ENCODE measurements at places on chromosomes 2 and 18. TPM values are rescaled to one million over a fixed set of nuclear protein-coding genes. Genes with fewer than 3 reads are reported as not detected.

DNA sequence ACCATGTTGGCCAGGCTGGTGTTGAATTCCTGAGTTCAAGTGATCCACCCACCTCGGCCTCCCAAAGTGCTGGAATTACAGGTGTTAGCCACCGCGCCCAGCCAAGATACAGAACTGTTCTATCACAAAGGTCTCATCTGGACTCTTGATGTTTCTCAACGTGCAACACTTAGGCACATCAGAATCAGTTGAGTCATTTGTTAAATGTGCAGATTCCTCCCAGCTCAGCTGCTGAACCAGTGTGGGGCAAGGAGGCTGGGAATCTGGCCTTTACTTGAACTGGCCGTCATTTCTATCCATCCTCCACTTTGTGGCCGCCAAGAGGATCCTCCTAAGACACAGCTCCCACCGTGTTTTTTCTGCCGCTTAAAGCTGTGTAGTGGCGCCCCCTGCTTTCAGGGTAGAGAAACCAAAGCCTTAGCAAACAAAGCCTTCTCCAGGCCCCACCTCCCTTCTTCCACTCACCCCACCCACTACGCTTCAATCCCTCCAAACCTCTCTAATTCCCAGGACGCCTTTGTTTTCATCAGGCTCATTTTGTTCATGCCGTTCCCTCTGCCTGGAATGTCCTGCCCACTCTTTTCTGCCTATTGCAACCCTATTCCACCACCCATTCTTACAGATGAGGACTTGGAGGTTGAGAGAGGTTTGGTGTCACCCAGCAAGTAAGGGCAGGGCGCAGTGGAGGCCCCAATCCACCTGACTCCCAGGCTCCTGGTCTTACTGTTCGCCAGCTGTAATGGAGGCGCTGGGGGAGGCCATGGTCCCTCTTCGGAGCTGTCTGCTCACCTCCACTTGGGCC lies 776 bp upstream of the SPEG start:
- H3K4me1 ChIP-seq, result no peaks in the 10 kb centered on the region
- DNase-seq, result no peak
- H3K36me3 ChIP-seq, result no peaks in the 10 kb centered on the region

The BARD1 gene
- 47.2 TPM for total RNA-seq

DNA sequence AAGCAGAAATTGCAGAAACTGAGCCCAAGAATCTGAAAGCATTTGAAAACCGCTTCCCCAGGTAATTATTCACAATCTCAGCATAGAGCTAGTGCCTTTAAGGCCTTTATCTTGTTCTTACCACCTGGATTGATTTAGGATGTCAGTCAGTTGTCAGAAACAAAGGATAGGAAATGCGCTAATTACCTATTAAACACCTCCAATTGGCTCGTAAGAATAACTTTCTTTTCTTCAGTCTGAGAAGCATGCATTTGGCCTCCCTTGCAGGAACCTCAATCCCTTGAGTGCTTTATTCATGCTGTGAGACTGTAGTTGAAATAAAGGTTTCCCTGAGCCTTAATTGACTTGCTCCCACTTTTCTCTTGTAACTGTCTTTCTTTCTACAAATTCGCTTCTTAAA lies 400.3 kb upstream of the LRATD1 start:
- no peak overlapping the region for H3K27ac ChIP-seq
- H3K27me3 ChIP-seq, result no peaks in the 10 kb centered on the region
- no peaks in the 10 kb centered on the region for H3K4me1 ChIP-seq
- H3K4me3 ChIP-seq, result no peak overlapping the region
- DNase-seq, result no peak
- H3K36me3 ChIP-seq, result no peaks in the 10 kb centered on the region

The AP1S3 gene
- total RNA-seq, result 9.2 TPM

The CD226 gene
- total RNA-seq, result 56.2 TPM

The TCF7L1 gene
- 0.10 TPM for total RNA-seq

DNA sequence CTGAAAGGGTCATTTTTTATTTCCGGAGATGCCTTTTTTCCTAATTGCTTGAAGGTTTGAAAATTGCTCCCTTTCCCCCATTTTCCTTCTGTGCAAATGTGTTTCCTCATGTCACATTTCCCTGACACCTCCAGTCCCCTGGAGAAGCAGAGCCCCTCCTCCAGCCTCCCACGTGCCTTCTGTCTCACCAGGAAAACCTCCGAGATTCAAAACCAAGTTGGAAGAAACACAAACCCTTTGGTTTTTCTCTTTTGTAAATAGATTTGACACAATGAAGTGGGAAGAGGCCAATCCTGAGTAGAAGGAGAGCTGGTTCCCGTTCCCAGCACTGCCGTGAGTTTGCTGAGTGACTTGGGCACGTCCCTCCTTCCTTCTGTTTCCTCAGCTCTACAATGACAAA lies 125.4 kb upstream of the MYCN start:
- no peaks in the 10 kb centered on the region for H3K4me1 ChIP-seq
- H3K27me3 ChIP-seq, result peaks cover 9% of the 10 kb centered on the region
- no peak for DNase-seq
- no peak overlapping the region for H3K27ac ChIP-seq

- no peaks in the 10 kb centered on the region for H3K27me3 ChIP-seq
- H3K27ac ChIP-seq, result peak overlapping the region; percentile 77
- no peaks in the 10 kb centered on the region for H3K36me3 ChIP-seq
- H3K4me1 ChIP-seq, result peaks cover 64% of the 10 kb centered on the region
Observed at GRCh38 chr2:69798290-69798908, 31.1 kb upstream of the GMCL1 start.

- H3K27ac ChIP-seq, result no peak overlapping the region
- H3K27me3 ChIP-seq, result peaks cover 2% of the 10 kb centered on the region
- H3K36me3 ChIP-seq, result no peaks in the 10 kb centered on the region
- H3K4me3 ChIP-seq, result no peak overlapping the region
- no peaks in the 10 kb centered on the region for H3K4me1 ChIP-seq
Observed at GRCh38 chr2:23118313-23118712, 266.7 kb upstream of the KLHL29 start.

The MRPL53 gene
- 131 TPM for total RNA-seq

GRCh38 chr2:110731064-110731463 lies 1.3 kb upstream of the ACOXL start:
- H3K4me3 ChIP-seq, result no peak overlapping the region
- H3K27ac ChIP-seq, result no peak overlapping the region
- no peaks in the 10 kb centered on the region for H3K4me1 ChIP-seq
- H3K36me3 ChIP-seq, result no peaks in the 10 kb centered on the region
- DNase-seq, result no peak

- no peaks in the 10 kb centered on the region for H3K27me3 ChIP-seq
- H3K27ac ChIP-seq, result no peak overlapping the region
- H3K36me3 ChIP-seq, result no peaks in the 10 kb centered on the region
- no peak overlapping the region for H3K4me3 ChIP-seq
Observed at GRCh38 chr2:205270689-205271088, 411.6 kb upstream of the NRP2 start.

The RAB11FIP5 gene
- total RNA-seq, result 0.05 TPM

GRCh38 chr2:227097495-227098161 lies 66.4 kb downstream of the COL4A4 start:
- H3K4me3 ChIP-seq, result no peak overlapping the region
- no peaks in the 10 kb centered on the region for H3K4me1 ChIP-seq
- no peaks in the 10 kb centered on the region for H3K27me3 ChIP-seq
- H3K36me3 ChIP-seq, result no peaks in the 10 kb centered on the region
- H3K27ac ChIP-seq, result no peak overlapping the region

GRCh38 chr2:187962538-187962937 lies 329.1 kb upstream of the GULP1 start:
- H3K4me3 ChIP-seq, result no peak overlapping the region
- no peaks in the 10 kb centered on the region for H3K4me1 ChIP-seq
- no peaks in the 10 kb centered on the region for H3K36me3 ChIP-seq
- H3K27ac ChIP-seq, result no peak overlapping the region
- H3K27me3 ChIP-seq, result no peaks in the 10 kb centered on the region

The ITGA4 gene
- total RNA-seq, result 87.9 TPM

DNA sequence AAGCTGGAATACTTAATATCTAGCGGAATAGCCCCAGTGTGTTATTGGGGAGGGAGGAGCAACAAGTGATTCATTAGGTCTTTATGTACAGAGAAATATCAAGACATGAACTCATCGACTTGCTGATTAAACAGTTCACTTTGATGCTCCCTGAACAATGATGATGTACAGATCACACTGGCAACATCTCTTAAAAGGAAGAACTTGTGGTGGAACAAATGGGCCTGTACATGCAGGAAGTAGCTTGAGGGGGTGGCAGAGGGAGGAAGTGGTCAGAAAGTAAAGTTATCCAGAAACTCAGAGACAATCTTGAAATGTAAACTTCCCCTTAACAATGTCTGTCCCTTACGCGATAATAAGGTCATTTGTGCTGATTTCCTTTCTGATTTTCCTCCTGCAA lies 90.5 kb downstream of the NXPH2 start:
- H3K36me3 ChIP-seq, result no peaks in the 10 kb centered on the region
- H3K4me1 ChIP-seq, result no peaks in the 10 kb centered on the region
- H3K27ac ChIP-seq, result no peak overlapping the region
- DNase-seq, result no peak
- H3K27me3 ChIP-seq, result no peaks in the 10 kb centered on the region

DNA sequence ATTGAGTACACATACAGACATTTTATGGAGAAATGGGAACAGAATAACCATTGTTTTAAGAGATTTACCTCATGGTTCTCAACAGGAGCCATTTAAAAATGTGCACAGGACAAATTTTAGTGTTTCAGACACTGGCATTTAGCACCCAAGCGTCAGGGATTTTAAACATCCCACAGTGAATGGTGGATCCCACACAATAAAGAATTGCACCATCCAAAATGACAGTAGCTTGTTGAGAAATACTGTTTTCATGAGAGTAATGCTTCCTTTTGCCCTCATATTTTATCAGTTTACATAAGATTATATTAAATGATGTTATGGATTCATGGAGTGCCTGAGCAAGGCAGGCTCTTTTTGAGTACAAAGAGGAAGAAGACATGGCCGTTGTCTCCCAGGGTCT lies 54.0 kb downstream of the MFSD6 start:
- H3K27ac ChIP-seq, result no peak overlapping the region
- no peaks in the 10 kb centered on the region for H3K27me3 ChIP-seq
- peaks cover 32% of the 10 kb centered on the region for H3K4me1 ChIP-seq
- no peaks in the 10 kb centered on the region for H3K36me3 ChIP-seq

GRCh38 chr2:83565626-83566025 lies 893.5 kb downstream of the SUCLG1 start:
- no peak overlapping the region for H3K4me3 ChIP-seq
- no peaks in the 10 kb centered on the region for H3K27me3 ChIP-seq
- H3K27ac ChIP-seq, result no peak overlapping the region
- H3K36me3 ChIP-seq, result no peaks in the 10 kb centered on the region

The DSG4 gene
- total RNA-seq, result 0.16 TPM

The HOXD12 gene
- not detected for total RNA-seq

DNA sequence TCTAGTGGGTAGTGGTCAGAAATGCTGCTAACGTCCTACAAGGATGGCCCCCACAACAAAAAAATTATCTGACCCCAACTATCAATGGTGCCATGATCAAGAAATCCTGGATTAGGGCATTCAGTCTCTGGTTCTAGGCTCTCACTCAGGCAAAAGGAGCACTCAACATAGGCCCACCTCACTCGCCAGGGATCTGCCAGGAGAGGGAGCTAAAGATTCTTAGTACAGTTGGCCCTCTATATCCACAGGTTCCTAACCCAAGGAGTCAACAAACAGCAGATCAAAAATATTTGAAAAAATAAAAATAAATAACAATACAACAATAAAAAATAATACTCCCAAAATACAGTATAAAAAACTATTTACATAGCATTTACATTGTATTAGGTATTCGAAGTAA lies 10.0 kb downstream of the SLC4A5 start:
- DNase-seq, result no peak
- H3K27me3 ChIP-seq, result no peaks in the 10 kb centered on the region
- H3K36me3 ChIP-seq, result no peaks in the 10 kb centered on the region

GRCh38 chr2:64488050-64488974 lies 34.4 kb downstream of the LGALSL start:
- H3K27me3 ChIP-seq, result no peaks in the 10 kb centered on the region
- H3K27ac ChIP-seq, result no peak overlapping the region
- no peak overlapping the region for H3K4me3 ChIP-seq
- peak; percentile 12 for DNase-seq
- H3K36me3 ChIP-seq, result no peaks in the 10 kb centered on the region

The REEP1 gene
- 0.11 TPM for total RNA-seq

- no peak for DNase-seq
- peaks cover 10% of the 10 kb centered on the region for H3K36me3 ChIP-seq
- H3K4me3 ChIP-seq, result no peak overlapping the region
- no peaks in the 10 kb centered on the region for H3K4me1 ChIP-seq
- H3K27ac ChIP-seq, result no peak overlapping the region
- no peaks in the 10 kb centered on the region for H3K27me3 ChIP-seq
Observed at GRCh38 chr2:58228299-58228698, 12.8 kb downstream of the FANCL start.

- H3K36me3 ChIP-seq, result no peaks in the 10 kb centered on the region
- H3K4me1 ChIP-seq, result peaks cover 30% of the 10 kb centered on the region
- no peak overlapping the region for H3K4me3 ChIP-seq
- no peak for DNase-seq
Observed at GRCh38 chr2:136376211-136376610, 258.3 kb upstream of the CXCR4 start.

The ST8SIA5 gene
- 0.16 TPM for total RNA-seq

The GCG gene
- total RNA-seq, result 0.29 TPM

DNA sequence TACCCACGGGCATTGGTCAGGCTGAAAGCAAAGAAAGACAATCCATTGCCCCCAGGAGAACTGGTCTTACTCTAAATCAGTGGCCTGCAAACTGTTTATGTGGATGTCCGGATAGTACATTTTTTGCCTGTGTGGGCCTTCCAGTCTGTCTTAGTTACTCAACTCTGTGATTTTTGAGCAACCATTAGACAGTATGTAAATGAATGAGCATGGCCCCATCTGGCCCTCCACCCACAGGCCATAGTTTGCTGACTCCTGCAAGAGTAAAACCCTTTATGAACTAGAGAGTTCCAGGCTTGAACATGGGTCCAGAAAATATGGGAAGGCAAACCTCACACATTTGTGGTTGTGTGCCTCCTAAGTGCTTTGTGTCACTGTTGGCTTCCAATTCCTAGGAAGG lies 55.7 kb upstream of the CYP1B1 start:
- DNase-seq, result no peak
- no peaks in the 10 kb centered on the region for H3K27me3 ChIP-seq
- no peak overlapping the region for H3K4me3 ChIP-seq
- H3K4me1 ChIP-seq, result peaks cover 15% of the 10 kb centered on the region

- H3K36me3 ChIP-seq, result no peaks in the 10 kb centered on the region
- no peaks in the 10 kb centered on the region for H3K27me3 ChIP-seq
- H3K27ac ChIP-seq, result no peak overlapping the region
- H3K4me3 ChIP-seq, result no peak overlapping the region
Observed at GRCh38 chr2:232322560-232323327, 55.8 kb upstream of the ALPP start.

The WDR35 gene
- total RNA-seq, result 7.1 TPM

The SALL3 gene
- 0.10 TPM for total RNA-seq

GRCh38 chr2:172097557-172098131 lies 5.1 kb downstream of the DLX2 start:
- peaks cover 35% of the 10 kb centered on the region for H3K27me3 ChIP-seq
- no peak for DNase-seq
- H3K4me1 ChIP-seq, result peaks cover 31% of the 10 kb centered on the region

DNA sequence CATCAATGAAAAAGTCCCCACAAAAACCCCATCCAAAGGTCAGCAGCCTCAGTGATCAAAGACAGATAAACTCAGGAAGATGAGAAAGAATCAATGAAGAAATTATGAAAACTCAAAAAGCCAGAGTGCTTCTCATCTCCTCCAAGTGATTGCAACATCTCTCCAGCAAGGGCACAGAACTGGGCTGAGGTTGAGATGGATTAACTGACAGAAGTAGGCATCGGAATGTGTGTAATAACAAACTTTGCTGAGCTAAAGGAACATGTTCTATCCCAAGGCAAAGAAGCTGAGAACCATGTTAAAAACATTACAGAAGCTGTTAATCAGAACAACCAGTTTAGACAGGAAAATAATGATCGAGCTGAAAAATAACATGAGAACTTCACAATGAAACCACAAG lies 442.8 kb upstream of the SYT4 start:
- H3K27ac ChIP-seq, result no peak overlapping the region
- no peak for DNase-seq
- H3K27me3 ChIP-seq, result no peaks in the 10 kb centered on the region
- H3K4me1 ChIP-seq, result no peaks in the 10 kb centered on the region
